ENCODE measurements at places on chromosomes 16 and 17. TPM values are rescaled to one million over a fixed set of nuclear protein-coding genes. Genes with fewer than 3 reads are reported as not detected.

The HP gene
- not detected for total RNA-seq

The DNASE1L2 gene
- total RNA-seq = 0.97 TPM

The BAIAP2 gene
- 6.5 TPM for total RNA-seq

The NDUFAF8 gene
- total RNA-seq = 41.3 TPM

The PLXDC1 gene
- not detected for total RNA-seq

The FBXL20 gene
- total RNA-seq = 7.8 TPM

The PSMD3 gene
- 105 TPM for total RNA-seq

The GCGR gene
- not detected for total RNA-seq

The DYNC1LI2 gene
- total RNA-seq = 163 TPM

The WNT9B gene
- total RNA-seq = not detected

The CRYM gene
- not detected for total RNA-seq

The SHISA9 gene
- not detected for total RNA-seq

The SLFN14 gene
- not detected for total RNA-seq

The SPATA32 gene
- not detected for total RNA-seq

The GLP2R gene
- total RNA-seq = not detected

The ARMC7 gene
- total RNA-seq = 2.0 TPM

The C17orf113 gene
- 0.32 TPM for total RNA-seq

The ACSM2B gene
- not detected for total RNA-seq

The NGFR gene
- 0.30 TPM for total RNA-seq

The TRIM72 gene
- total RNA-seq = not detected

The ARHGAP44 gene
- total RNA-seq = 0.32 TPM

The SGCA gene
- not detected for total RNA-seq

The MPO gene
- total RNA-seq = not detected

The EVPLL gene
- total RNA-seq = not detected

The CD300A gene
- not detected for total RNA-seq

The ABCA8 gene
- 0.32 TPM for total RNA-seq

The NPEPPS gene
- total RNA-seq = 72.8 TPM

The C17orf78 gene
- not detected for total RNA-seq

The JPH3 gene
- total RNA-seq = under 0.01 TPM

The CLDN6 gene
- total RNA-seq = not detected

The CFAP119 gene
- total RNA-seq = 1.6 TPM

The VTN gene
- total RNA-seq = 0.30 TPM

The SLC38A8 gene
- total RNA-seq = not detected

The TMEM208 gene
- total RNA-seq = 47.1 TPM

The OMG gene
- total RNA-seq = under 0.01 TPM

The NEUROD2 gene
- total RNA-seq = not detected

The KRT32 gene
- not detected for total RNA-seq

The MRPL10 gene
- 25.0 TPM for total RNA-seq

The OR1A1 gene
- total RNA-seq = not detected

The ZNF594 gene
- 1.6 TPM for total RNA-seq

The ANTKMT gene
- total RNA-seq = 43.9 TPM

Data from epithelial cell of umbilical artery (primary cell).